ENCODE measurements at places on chromosomes 3 and 15.

- DNase-seq = no peak
Observed at GRCh38 chr15:41292521-41292920, 39.9 kb downstream of the OIP5 start.

- no peak for DNase-seq
Observed at GRCh38 chr15:80163217-80163616, 10.4 kb downstream of the FAH start.

DNA sequence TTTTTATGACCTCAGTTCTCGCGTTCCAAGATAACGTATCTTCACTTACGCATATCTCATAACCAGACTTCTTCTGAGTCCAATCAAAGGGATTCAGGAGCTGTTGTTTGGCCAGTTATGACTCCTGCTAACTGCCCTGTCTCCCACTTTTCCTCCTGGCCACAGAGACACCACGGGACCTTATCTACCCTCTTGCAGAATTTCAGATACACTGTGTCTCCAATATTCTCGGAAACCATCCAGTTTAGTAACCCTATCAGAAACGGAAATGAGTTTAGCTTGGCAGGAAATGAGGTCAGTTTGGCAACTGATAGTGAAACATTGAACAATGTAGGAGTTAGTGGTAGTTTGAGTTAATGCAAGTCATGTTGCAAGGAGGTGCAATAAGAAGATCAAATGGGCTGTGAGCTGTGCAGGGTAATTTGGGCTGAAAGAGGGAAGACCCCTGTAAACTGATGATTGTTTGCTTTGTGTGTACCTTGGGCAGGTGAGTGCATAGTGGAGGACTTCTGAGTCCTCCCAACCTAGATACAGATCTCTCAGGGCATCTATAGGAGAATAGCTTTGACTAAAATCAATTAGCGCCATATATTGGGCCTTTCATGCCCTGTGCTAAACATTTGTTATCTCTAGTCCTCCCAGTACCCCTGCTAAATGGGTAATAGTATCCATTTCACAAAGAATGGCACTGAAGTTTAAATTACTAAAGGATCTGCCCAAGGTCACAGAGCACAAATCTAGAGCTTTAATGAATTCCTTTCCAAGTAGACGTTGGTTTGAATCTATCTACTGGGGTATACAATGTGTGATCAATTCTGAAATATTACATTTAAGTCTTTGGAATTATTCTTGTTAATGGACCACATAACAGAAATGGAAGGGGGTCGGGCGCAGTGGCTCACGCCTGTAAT lies 41.3 kb upstream of the PIK3CB start:
- DNase-seq = no peak

- DNase-seq = no peak
Observed at GRCh38 chr3:31985831-31986230, 4.3 kb downstream of the ZNF860 start.

DNA sequence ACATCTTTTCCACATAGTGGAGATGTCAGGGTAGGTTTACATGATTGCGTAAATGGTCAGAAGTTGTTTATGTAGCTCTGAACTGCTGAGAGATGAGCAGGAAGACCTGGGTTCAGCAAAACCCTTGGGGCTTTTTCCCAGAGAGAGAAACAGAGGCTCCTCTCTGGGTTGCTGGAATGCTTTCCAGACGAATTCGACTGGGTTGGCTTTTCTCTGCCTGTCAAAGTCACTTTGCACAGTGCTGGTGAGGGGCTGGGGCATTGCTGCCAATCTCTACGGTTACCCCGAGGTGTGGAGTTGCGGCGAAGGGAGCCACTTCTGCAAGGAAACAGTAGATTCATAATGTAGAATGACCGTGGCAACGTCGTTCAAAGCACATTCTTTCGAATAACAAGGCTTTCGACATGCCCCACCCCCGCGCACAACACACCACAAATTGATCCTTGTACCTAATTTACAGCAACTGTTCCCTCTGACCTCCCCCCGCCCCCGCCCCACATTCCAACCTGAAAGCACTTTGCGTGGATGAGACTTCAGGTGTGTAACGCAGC lies 950 bp upstream of the CNTN4 start:
- no peak for DNase-seq

DNA sequence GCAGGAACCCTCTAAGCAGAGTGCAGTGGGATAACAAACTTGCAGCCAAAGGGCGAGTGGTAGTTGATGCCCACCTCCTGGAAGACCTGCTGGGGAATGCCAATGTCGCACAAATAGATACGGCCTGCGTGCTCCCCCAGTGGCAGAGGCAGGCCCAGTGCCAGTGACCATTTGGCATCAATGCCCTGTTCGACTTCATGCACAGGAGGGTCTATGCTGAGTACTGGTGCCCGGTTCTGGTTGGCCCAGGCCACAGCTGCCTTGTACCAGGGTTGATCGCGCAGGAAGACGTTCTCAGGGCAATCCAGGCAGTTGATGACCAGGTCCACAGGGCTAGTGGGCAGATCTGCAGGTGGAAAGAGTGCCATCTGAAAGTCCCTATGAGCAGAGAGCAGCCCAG lies 17.0 kb downstream of the CLK3 start:
- DNase-seq = no peak

- no peak for DNase-seq
Observed at GRCh38 chr15:97840501-97840900, 120.0 kb upstream of the ARRDC4 start.

- no peak for DNase-seq
Observed at GRCh38 chr3:4071481-4072184, 231.5 kb upstream of the SETMAR start.

GRCh38 chr3:60076331-60076730 lies 1026.5 kb upstream of the CFAP20DC start:
- DNase-seq = no peak

All from GM10248 (cell line).